ENCODE measurements at places on chromosomes 6 and 20.

GRCh38 chr20:44644230-44644617 is 7.3 kb downstream of the ADA start:
- DNase-seq = no peak

- DNase-seq = no peak
Observed at GRCh38 chr20:64254571-64255360, 782 bp upstream of the PCMTD2 start.

- no peak for DNase-seq
Observed at GRCh38 chr6:79005497-79005896, 72.6 kb downstream of the PHIP start.

DNA sequence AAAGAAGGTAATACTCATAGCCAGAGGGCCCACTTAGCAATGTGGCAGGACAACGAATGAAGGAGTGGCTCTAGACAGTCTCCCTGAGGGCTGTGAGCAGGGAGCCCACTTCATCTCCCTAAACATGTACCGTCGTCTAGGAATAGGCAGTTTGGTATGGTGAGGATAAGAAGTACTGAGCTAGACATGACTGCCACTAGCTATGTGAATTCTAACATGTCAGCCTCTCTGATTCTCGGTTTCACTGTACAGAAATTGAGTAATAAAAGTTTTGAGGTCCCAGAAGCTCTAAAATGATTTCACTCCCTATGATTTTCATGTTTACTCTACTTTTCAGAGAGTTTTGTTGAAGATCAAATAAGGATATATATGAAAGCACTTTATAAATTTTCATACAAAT is 107.1 kb downstream of the AHI1 start:
- DNase-seq = no peak

DNA sequence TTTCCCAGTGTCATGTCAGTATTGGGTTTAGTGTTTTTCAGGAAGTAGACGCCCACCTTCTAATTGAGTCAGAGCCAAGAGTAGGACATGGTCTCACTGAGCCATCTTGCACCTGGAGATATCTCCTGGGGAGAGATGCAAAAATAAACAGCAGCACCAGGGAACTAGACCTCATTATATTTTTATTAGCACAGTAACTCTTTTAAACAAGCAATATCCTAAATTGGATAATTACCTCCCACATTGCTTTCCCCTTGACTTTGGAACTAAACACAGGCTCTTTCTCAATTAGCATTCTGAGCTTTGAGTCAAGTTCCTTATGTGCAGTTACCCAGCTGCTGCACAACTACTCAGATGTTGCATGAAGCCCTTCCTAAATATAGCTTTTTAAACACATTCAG is 175.4 kb downstream of the IBTK start:
- no peak for DNase-seq

- no peak for DNase-seq
Observed at GRCh38 chr20:33474963-33475362, 14.9 kb upstream of the CBFA2T2 start.

All from CD4-positive, alpha-beta T cell treated with Interleukin-6 at 100 ng/mL for 8 hours (primary cell).